ENCODE measurements at places on chromosomes 7 and 10.

- DNase-seq: no peak
These were observed 3.7 kb upstream of the LIPF start for GRCh38 chr10:88660598-88660884.

DNA sequence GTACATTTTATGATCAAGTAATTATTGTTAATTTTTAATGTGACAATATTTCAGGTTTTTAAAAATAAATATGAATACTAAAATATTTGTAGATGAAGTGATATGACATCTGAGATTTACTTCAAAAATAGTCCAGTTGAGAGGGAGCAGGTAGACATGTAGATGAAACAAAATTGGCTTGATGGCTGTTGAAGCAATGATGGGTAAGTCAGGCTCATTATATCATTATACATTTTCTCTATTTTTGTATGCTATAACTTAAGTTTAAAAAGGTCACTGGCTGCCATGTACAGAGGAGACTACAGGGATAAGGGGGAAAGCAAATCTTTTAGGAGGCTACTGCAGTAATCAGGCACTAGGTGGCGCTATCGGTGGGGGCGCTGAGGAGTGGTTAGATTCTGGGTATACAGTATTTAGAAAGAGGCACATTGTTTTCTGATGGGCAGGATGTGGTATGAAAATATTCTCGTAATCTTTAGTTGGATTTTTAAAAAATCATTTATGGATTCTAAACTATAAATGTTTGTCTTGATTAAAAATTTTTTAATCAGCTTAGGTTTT lies 189.8 kb upstream of the IMMP2L start:
- DNase-seq: peak; percentile 25

- no peak for DNase-seq
These were observed 49.4 kb downstream of the SPAM1 start for GRCh38 chr7:123974326-123974908.

- DNase-seq: no peak
These were observed 262.0 kb downstream of the FRMD4A start for GRCh38 chr10:14068601-14069250.

DNA sequence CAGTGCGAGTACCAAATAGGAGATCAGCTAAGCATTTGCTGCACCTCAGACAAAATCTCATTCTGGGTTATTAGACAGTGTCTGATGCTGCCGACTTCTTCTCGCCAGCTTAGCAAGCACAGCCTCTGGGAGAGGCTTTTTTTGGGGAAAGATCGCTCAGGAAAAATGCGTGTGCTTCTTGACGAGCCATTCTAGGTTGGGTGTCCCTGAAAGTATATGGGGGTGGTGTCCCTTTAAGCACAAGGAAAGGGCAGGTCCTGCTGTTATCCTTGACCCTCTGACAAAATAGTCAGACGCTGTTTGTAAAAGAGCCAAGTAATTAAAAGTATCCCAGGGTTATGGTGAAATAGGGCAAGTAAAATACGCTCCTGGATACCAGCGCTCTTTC lies 540.1 kb upstream of the FZD8 start:
- DNase-seq: no peak

DNA sequence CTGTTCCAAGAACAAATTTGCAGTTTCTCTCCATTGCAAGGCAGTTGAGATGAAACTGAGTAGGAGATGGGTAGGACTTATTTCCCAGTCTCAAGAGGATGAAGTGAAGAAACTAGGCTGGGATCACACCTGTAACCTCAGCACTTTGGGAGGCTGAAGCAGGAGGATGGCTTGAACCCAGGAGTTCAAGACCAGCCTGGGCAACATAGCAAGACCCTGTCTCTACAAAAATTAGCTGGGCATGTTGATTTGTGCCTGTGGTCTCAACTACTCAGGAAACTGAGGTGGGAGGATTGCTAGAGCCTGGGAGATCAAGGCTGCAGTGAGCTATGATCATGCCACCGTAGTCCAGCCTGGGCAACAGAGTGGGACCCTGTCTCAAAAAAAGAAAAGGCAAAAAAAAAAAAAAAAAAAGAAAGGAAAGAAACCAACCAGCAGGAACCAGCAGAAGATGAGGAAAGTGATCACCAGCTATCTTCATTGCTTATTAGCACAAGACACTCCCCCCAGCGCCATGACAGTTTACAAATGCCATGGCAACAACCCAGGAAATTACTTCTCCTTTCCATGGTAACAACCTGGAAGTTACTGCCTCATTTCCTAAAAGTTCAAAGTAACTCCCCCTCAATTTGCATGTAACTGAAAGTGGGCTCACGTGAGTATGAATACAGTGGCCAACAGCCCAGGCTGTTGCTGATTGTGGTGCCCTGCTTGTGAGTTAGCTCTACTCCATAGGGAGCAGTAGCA lies 18.3 kb upstream of the ST8SIA6 start:
- no peak for DNase-seq

GRCh38 chr7:147022056-147022455 lies 905.5 kb downstream of the CNTNAP2 start:
- no peak for DNase-seq

DNA sequence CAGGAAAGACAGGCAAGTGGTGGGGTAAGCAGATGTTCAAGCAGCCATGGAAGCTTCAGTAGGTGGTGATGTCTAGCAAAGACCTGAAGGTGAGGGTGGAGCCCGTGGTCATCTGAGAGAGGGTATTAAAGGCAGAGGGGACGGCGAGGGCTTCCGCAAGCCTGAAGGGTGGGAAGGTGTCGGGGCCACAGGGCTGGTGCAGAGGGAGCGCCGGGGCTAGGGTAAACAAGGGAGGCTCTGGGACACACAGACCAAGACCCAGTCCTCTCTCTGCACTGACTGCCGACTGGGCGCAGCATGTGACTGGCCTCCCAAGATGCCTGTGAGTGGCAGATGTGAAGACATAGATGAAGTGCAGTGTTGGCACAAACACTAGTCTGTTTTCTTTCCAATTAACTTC lies 132.4 kb downstream of the PKD1L1 start:
- no peak for DNase-seq

- DNase-seq: no peak
These were observed 17.0 kb upstream of the C10orf105 start for GRCh38 chr10:71736570-71736952.

DNA sequence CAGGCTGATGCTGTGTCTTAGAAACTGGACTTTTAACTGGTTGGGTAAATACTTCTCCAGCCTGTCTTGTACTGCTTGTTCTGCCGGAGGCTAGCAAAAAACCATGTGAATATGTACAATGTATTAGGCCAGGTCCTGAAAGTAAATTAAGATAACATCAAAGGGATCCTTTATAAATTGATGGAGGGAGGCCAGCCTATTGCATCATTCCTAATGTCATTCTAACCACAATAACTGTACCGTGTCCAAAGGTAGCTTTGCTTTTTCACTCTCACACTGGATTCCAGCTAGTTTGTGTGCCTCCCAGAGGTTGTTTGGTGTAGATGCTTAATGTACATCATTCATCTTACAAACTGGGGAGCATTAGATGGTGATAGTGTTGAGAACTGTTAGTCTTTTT lies 91.2 kb upstream of the SEM1 start:
- no peak for DNase-seq

GRCh38 chr7:135936497-135937217 lies 40.5 kb downstream of the MTPN start:
- no peak for DNase-seq

- DNase-seq: no peak
These were observed 144.6 kb downstream of the PRKAG2 start for GRCh38 chr7:151732292-151732691.

- DNase-seq: no peak
These were observed 10.0 kb upstream of the SLIT1 start for GRCh38 chr10:97195706-97196222.

- no peak for DNase-seq
These were observed 66.7 kb downstream of the HHEX start for GRCh38 chr10:92756201-92757065.

DNA sequence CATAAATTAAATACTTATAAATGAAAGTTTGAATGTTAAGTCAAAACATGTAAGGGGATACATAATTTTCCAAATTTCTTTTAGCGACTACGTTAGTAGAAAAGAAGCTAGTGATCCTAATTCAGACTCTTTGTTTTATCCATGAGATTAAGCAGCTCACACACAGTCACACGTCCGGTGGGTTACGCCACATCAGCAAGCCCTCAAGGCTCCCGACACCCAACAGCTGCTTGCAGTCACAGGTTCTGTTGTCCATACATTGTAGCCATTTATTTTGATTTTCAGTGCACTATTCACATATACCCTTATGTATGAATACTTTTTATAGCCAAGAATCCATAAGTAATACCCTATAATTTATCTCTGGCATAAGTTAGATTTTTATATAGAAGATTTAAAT lies 39.5 kb downstream of the XRCC2 start:
- no peak for DNase-seq

GRCh38 chr10:33291053-33291592 lies 43.3 kb downstream of the NRP1 start:
- no peak for DNase-seq

- DNase-seq: no peak
These were observed 42.7 kb upstream of the RSBN1L start for GRCh38 chr7:77653572-77653971.

DNA sequence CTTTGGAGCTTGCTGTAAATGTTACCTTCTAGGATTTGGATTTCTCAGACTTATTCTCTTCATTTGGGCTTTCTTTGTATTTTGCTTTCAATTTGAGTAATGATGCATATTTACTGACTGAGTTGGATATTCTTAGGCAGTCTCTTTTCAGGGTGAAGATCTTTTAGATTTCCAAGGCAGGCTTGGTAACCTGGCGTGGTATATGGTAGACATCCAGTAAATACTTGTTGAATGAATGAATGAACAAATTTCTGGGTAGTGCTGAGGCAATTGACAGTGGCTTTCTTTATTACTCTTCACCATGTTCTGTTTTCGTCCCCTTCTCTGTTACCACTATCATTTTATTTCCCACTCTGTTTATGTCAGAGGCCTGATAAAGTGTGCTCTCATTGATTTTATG lies 27.1 kb downstream of the BBS9 start:
- no peak for DNase-seq
